Occipital lobe (tissue), 3 donors: ENCODE measurements at places on chromosomes 7 and 10.

GRCh38 chr10:132027423-132027983, 38.2 kb upstream of the JAKMIP3 start:
- no peak for DNase-seq

GRCh38 chr10:112352044-112352443, 21.9 kb upstream of the ACSL5 start:
- no peak for DNase-seq

DNA sequence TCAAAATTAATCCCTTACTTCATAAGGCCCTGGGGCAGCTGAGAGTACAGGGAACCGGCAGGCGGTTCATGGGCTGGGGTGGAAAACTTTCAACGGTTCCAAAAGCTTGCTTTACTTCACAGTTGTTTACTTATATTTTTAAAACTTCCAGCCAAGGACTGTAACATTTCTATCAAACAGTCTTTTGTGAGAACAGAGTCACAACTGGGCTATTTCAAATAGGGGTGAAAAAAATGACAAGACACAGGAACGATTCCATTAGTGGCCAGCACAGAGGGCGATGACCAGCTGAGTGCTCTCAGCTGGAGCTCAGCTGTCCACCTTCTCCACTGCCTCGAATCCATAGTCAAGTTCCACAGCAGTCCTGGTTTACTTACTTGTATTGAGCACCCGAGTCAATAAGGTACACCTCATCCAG, 48.2 kb downstream of the XPNPEP1 start:
- no peak for DNase-seq

GRCh38 chr7:43584195-43584586, 1.3 kb downstream of the STK17A start:
- DNase-seq: no peak

DNA sequence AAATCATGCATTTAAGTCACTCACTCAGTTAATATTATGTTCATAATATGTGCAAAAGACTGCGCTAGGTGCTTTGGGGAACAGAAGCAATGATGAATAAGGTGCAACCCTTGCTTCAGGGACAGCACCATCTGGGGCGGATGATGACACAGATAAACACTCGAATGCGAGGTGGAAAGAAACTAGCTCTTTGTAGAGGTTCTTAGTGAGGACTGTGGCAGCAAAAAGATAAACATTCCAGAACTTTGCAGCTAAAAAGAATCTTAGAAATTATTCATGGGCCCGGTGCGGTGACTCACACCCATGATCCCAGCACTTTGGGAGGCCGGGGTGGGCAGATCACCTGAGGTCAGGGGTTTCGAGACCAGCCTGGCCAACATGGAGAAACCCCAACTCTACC, 29.8 kb upstream of the CHST15 start:
- DNase-seq: no peak

GRCh38 chr10:8489823-8490222, 435.3 kb downstream of the GATA3 start:
- no peak for DNase-seq

- DNase-seq: no peak
These were observed 22.6 kb upstream of the DLG5 start for GRCh38 chr10:77949167-77949566.

DNA sequence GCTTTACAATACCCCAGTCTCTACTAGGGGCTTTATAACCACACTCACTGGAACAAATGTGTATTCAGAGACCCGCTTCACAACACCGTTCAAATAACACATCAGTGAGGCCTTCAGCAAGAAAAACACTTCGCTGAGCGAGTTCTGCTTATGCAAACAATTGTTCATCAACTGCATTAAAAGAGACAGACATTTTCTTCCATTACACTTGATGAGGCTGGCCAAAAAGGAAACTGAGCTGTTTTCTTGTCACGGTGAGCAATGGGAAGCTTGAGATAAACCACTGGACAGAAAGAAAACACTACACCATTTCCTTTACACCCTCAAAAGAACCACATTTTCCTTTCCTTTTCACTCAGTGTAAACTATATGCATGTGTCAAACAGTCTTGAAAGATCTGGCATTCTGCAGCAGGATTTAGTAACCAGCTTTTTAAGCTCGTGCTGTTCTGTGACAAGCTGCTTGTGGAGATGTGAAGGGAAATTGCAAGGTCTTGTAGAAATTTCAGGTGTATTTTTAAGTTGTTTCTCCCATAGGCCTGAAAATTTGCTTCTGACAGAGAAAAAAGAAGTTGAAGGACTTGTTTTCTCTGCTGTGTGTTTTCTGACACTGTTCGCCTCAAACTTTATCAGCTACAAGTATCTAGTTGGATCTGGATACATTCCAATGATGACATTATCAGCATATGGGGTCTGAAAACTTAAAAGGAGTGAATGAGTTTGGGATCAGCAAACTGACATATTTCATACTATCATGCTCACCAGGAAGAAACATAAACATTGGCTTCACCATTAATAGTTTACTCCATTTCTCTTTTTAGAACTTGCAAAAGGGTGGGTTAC, 693.1 kb downstream of the PARD3 start:
- no peak for DNase-seq
